ENCODE measurements at places on chromosomes 11 and 22.

- DNase-seq = no peak
These were observed 41.2 kb upstream of the ARL14EP start for GRCh38 chr11:30281476-30282288.

GRCh38 chr11:76885390-76886097 lies 24.8 kb downstream of the ACER3 start:
- no peak for DNase-seq

- no peak for DNase-seq
These were observed 162.8 kb downstream of the ARHGAP42 start for GRCh38 chr11:100849901-100850235.

- no peak for DNase-seq
These were observed 121.9 kb downstream of the ARHGAP42 start for GRCh38 chr11:100808904-100809491.

GRCh38 chr11:16883174-16883573 lies 131.0 kb downstream of the PLEKHA7 start:
- no peak for DNase-seq

- DNase-seq = no peak
These were observed 49.1 kb downstream of the MICAL2 start for GRCh38 chr11:12159351-12160099.

DNA sequence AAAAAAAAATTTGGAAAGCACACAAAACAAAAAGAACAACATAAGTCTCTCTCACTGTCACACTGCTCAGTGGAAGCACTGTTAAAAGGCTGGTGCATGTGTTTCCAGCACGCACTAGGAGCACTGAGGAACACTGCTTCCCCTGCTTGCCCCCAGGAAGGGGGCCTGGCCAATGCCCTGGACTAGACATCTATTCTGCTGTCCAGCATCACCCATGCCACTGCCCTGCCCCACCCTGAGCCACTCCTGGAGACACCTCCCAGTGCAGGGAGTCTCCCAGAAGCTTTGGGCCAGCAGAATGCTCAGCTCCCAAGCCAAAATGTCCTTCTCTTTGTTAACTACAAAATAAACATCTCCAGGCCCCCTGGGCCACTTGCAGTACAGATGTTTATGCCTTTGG lies 49.7 kb upstream of the EMID1 start:
- no peak for DNase-seq

DNA sequence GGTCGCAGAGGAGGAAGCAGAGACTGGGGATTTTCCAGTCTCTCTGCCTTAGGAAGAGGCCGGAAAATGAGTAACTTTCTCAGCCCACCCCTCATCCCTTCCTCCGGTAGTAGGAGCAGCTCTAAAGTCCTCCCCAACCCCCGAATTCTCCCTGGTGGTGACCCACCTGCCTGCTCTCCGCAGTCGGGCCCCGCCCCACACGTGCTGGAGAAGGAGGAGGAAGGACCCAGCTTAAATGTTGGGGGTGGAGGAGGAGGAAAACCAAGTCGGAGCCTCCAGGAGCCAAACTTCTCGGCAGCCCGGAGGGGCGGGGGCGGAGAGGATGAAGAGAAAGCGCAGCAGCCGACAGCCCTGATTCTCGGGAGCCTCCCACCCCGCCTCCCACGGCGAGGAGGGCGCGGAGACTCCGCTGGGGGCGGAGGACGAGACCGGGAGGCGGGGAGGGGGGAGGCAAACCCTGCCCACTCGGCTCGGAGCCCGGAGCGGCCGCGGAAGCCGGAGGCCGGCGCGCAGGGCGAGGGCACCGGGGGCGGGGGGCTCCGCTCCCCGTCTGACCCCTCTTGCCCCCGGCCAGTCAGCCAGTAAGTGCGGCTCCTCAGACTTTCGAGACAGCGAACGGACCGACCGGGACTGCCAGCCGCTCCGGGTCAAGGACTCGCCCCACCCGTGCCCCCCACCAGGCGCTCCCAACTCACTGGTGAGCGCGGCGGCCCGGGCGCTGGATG lies at the start of gene TPBGL:
TSS of gene TPBGL (plus strand) at position 464 of the 725 bp plus-strand sequence. CDS start 276 bp downstream, outside the sequence.
- DNase-seq = no peak

DNA sequence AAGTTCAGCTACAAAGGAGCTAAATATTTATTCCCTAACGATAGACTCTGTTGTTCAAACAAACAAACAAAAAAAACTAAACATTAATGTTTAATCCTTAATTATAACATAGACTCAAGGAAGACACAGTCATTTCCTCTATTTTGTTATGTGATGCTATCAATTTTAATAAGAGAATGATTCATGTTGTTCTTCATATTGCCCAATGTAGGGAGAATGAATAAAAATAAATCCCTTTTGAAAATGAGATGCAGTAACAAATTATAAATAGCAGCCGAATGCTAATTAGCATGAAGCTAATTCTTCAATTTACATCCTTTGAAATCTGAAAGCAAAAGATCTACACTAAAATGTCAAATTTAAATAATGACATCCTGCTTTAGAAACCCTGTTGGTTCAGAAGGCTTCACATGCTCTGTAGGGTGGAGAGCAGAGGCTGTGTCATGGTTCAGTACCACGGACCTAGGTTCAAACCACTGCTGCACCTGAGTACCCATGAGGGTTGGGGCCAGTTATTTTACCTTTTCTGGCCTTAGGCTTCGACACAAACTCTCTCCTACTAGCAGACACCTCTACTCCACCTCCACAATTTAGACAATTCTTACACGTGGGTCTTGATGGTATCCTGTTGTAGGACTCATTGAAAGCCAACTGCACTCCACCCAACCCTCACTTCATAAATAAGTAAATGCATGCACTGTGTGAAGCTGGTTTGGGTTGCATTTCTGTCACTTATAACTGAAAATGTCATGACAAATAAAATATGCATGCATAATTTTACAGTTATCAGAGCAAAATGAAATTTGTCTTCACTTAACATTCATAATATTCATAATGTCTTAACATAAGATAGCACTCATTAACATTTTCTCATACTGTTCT lies 89.0 kb downstream of the RRAS2 start:
- no peak for DNase-seq

DNA sequence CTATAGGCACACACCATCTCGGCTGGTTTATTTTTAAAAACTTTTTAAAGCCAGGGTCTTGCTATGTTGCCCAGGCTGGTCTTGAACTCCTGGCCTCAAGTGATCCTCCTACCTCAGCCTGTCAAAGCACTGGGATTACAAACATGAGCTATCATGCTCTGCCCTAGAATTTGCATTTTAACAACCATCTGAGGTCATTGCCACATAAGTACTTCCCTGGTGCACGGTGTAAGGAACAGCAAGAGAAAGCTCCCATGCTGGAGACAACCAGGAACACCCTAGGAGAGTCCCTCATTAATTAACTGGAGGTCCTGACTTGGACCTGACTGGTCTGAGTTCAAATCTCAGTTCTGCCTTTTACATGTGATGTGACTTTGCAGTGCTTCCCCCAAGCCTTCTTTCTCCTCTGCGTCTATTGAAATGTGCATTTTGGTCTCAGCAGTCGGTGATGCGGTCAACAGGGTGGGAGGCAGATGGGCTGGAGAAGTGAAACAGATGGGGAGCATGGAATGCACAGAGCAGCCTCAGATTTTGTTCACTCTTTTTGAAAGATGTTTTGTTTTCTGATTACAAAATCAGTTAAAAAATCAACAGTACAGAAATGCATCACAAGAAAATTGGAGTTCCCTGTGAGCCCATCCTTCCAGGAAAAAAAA lies 146.5 kb downstream of the MYO18B start:
- DNase-seq = no peak

DNA sequence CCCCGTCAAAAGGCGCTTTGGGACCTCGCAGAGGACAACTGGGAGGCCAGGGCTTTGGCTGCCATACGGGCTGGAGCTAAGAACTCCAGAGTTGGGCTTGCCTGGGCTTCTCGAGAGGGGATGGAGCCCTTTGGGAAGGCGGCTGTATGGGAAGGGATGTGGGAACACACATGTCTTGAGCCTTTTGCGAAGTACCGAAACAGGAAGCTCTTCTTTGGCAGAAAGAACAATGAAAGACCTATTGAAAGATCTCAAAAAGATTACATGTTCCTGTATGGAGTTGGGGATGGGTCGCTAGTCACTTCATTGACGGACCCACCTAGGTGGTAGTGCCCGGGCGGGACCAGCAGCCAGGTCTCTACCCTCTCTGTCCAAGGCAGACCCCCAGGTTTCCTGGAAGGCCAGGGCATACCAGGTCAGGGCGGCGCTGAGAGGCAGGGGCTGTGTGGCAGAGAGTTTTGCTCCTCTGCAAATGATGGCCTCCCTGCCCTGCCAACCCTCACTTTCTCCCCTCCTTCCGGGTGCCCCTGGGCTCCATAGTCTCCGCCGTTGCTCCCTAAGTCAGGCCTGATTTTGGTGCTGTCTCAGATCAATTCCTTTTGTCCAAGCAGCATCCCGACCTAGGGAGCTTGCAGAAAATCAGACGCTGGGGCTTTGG lies 1.0 kb downstream of the ST14 start:
- DNase-seq = no peak
